ENCODE measurements at places on chromosomes 4 and X.

GRCh38 chr4:1376391-1376840 is 29.4 kb downstream of the UVSSA start:
- no peak overlapping the region for H3K4me3 ChIP-seq
- no peak overlapping the region for H3K27ac ChIP-seq
- H3K36me3 ChIP-seq, result peaks cover 23% of the 10 kb centered on the region
- no peaks in the 10 kb centered on the region for H3K4me1 ChIP-seq
- no peaks in the 10 kb centered on the region for H3K27me3 ChIP-seq

DNA sequence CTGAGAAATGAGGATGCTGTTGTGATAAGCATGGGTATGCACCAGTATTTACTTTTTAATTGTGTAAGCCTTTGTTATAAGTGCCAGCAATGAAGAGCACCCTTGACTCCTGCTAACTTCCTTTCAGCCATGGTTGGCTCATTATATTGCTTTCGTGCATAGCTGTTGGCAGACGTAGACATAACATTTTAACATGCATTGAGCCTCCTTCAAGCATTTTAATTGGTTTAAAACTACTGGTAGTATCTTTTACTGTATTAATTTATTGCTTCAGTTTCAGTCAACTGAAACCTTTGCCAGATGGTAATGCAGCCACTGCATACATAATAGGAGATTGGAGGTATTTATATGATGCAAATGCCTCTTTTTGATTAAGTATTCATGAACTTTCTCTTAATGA is 1285.4 kb downstream of the PCDH18 start:
- no peak for DNase-seq
- H3K4me1 ChIP-seq, result no peaks in the 10 kb centered on the region
- H3K27me3 ChIP-seq, result no peaks in the 10 kb centered on the region
- H3K36me3 ChIP-seq, result no peaks in the 10 kb centered on the region

GRCh38 chr4:189850239-189850856 is 90.3 kb upstream of the FRG1 start:
- H3K4me3 ChIP-seq, result no peak overlapping the region
- H3K4me1 ChIP-seq, result no peaks in the 10 kb centered on the region
- H3K27me3 ChIP-seq, result no peaks in the 10 kb centered on the region
- H3K27ac ChIP-seq, result no peak overlapping the region
- peaks cover 2% of the 10 kb centered on the region for H3K36me3 ChIP-seq

DNA sequence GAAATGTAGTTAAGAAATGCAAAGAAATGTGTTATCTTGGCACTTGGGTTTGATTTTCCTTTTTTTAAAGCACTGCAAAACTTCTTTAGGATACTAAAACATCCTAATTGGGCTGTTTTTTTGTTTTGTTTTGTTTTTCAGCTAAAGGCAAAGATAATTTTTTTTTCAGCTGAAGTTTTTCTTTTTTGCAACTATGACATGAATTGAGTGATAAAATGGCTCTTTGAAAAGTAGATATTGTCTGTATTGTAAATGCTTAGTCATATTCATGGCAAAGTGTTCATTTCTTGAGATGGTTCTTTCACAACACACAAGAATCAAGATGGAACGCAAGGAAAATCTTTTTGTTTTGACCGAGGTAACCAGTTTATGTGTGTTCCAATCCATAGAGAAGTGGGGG is 35.1 kb downstream of the KLF3 start:
- H3K36me3 ChIP-seq, result peaks cover 45% of the 10 kb centered on the region
- no peaks in the 10 kb centered on the region for H3K4me1 ChIP-seq
- no peak for DNase-seq

DNA sequence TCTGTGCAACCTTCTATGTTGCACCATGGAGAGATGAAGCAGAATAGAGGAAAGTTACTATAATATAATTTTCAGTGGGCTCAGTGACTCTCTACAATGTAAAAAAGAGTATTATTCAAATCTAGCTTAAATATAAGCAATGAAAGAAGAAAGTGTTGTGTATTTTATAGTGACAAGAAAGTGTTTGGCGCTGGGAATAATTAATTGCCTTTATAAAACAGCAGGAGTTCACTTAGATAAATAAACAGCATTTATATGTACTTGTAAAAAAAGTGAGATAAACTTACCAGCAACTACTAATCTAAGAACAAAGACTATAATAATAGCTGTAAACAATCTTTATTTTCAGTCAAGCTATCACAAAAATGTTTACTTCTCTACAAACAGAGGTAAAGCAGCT is 488.9 kb upstream of the PCDH10 start:
- DNase-seq, result no peak
- no peak overlapping the region for H3K27ac ChIP-seq
- no peaks in the 10 kb centered on the region for H3K36me3 ChIP-seq
- H3K27me3 ChIP-seq, result no peaks in the 10 kb centered on the region
- no peaks in the 10 kb centered on the region for H3K4me1 ChIP-seq

GRCh38 chr4:788636-789297 is 37.2 kb downstream of the CPLX1 start:
- no peak overlapping the region for H3K4me3 ChIP-seq
- peaks cover 40% of the 10 kb centered on the region for H3K27me3 ChIP-seq
- H3K36me3 ChIP-seq, result no peaks in the 10 kb centered on the region
- H3K4me1 ChIP-seq, result peaks cover 4% of the 10 kb centered on the region
- DNase-seq, result no peak

DNA sequence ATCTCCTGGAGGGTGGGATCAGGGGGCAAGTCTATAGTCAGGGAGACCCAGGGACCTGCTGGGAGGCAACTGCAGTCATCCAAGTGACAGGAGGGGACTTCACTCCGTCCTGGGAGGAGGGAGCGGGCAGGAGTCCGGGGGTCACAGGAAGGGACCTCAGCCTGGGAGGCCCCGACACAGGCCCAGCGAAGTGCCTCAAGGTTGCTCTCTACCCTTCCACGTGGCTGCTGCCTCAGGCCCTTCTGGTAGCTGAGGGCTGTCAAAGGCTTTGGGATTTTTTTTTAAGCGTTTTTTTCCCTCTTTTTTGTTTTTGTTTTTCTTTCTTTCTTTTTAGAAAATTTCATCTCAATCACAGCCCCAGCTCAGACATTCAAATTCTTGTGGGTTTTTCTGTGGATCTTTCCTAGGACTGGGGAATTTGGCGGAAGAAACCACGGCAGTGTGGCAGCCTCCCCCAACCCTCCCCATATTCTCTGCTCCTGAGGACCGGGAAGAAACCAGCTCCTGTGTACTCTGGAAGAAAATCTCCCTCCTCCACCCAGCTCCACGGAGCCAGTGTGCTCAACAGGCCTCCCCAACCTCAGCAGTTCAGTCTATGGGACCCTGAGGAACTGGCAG is 1.4 kb upstream of the HAUS7 start:
- H3K4me1 ChIP-seq, result peaks cover 4% of the 10 kb centered on the region
- no peak for DNase-seq
- no peak overlapping the region for H3K27ac ChIP-seq
- H3K36me3 ChIP-seq, result no peaks in the 10 kb centered on the region
- H3K4me3 ChIP-seq, result no peak overlapping the region
- H3K27me3 ChIP-seq, result peaks cover 12% of the 10 kb centered on the region

DNA sequence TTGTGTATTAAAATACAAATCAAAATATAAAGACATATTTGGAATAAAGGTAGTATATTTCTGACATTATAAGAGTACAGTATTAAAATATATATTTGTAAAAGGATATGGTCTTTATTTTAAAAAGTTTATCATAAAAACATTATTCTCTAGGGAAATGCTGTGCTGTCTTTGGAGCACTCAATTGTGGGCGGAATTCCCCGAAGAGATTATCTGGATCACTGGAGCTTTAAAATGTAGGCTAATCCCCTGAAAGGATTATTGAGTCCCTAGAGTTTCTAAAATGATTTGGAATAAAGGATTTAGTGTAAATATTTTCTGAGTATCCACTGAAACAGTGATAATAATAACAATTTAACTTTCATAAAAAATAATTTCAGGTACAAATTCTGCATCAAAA is 1239.4 kb downstream of the TECRL start:
- DNase-seq, result no peak
- H3K27ac ChIP-seq, result no peak overlapping the region
- H3K27me3 ChIP-seq, result no peaks in the 10 kb centered on the region
- no peaks in the 10 kb centered on the region for H3K4me1 ChIP-seq
- no peaks in the 10 kb centered on the region for H3K36me3 ChIP-seq
- no peak overlapping the region for H3K4me3 ChIP-seq

DNA sequence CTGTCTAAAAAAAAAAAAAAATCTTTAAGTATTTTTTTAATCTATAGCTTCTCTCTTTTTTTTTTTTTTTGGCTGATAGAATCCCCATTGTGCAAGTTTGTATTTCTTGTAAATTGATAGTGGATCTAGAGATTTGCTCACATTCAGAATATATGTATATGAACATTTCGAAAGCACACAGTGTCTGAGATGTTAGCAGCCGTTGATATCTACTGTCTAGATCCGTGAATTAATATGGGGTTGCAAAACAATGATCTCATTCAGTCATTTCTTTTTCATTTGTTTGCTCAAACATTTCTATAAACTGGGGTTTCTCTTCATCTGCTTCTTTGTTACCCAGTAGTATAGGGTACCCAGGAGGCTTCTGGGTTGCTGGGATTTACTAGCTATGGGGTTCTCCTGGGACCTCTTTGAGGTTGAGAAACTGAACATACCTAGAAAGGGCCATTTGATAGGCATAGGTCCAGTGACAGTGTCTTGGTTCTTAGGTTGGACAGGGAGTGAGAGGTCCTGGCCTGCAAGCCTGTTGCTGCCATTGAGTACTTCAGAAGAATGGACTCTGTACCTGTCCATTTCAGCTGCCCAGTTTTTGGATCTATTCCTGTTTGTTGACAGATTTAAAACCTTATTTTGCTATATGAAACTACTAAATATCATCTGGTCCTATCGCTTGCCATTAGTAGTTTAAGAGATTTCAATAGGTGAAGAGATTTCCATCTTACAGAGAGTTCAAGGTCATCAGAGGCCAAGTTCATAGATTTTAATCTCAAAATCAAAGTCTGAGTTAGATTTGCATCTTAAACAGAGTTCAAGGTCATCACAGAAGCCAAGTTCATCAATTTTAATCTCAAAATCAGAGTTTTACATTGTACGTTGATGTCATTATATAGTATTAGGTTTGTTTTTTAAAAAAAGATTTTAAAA is 50.8 kb downstream of the WWC2 start:
- no peak overlapping the region for H3K4me3 ChIP-seq
- DNase-seq, result no peak
- H3K27ac ChIP-seq, result no peak overlapping the region
- H3K36me3 ChIP-seq, result no peaks in the 10 kb centered on the region
- peaks cover 11% of the 10 kb centered on the region for H3K4me1 ChIP-seq
- no peaks in the 10 kb centered on the region for H3K27me3 ChIP-seq

DNA sequence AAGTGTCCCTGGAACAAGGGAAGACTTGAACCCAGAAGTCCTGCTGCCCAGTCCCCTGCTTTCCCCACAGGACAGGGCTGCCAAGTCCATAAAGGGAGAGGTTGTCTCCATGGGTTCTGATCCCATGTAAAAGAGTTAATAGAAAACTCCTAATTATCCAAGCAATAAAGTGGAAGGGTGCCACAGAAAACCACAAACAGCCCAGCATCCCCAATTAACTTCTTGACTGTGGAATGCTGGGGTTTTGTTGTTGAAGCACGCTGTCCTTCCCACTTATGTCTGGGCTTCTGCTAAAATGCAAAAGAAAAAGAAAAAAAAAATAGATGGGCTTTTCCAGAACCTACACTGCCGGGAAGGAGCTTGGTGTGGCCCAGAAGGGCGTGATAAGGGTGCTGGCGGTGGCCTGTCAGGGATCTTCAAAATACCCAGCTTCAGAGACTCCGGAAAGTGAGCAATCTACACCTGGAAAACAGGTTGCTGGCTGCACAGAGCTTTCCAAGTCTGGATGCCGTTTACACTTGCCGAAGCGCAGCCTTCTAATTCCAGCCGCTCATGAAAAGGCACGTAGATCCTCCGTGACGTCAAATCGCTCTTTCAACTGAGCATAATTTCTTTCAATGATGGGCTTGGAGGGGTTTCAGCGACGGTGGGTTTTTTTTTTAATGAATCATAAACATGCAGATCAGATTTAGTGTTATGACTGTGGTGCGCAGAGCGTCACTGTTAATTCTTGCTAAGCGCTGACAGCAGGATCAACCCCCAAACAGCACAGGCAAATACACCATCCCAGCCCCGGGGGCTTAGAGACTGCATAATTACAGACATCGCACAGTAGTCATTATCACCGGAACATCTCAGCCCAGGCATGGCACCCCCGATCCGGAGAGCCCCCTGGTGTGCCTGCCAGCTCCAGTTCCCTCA is 197.6 kb downstream of the BCOR start:
- no peak for DNase-seq
- no peaks in the 10 kb centered on the region for H3K36me3 ChIP-seq
- H3K27me3 ChIP-seq, result peaks cover 29% of the 10 kb centered on the region
- no peak overlapping the region for H3K4me3 ChIP-seq
- no peak overlapping the region for H3K27ac ChIP-seq
- peaks cover 16% of the 10 kb centered on the region for H3K4me1 ChIP-seq

- DNase-seq, result no peak
- no peak overlapping the region for H3K4me3 ChIP-seq
- H3K36me3 ChIP-seq, result no peaks in the 10 kb centered on the region
- no peak overlapping the region for H3K27ac ChIP-seq
- no peaks in the 10 kb centered on the region for H3K27me3 ChIP-seq
Measured at GRCh38 chr4:55372259-55372658, 23.5 kb upstream of the TMEM165 start.

GRCh38 chr4:20639346-20639745 is 60.9 kb upstream of the PACRGL start:
- H3K4me3 ChIP-seq, result no peak overlapping the region
- H3K4me1 ChIP-seq, result peaks cover 2% of the 10 kb centered on the region
- no peaks in the 10 kb centered on the region for H3K36me3 ChIP-seq
- no peak overlapping the region for H3K27ac ChIP-seq
